ENCODE measurements at places on chromosomes 2 and 18. TPM values are rescaled to one million over a fixed set of nuclear protein-coding genes. Genes with fewer than 3 reads are reported as not detected.

ARHGAP25 gene
- 8.9 TPM for total RNA-seq

DUSP19 gene
- total RNA-seq = 1.5 TPM

INPP5D gene
- 43.5 TPM for total RNA-seq

FAM161A gene
- total RNA-seq = 0.99 TPM

DHRS9 gene
- total RNA-seq = not detected

GPR35 gene
- total RNA-seq = not detected

SMAD7 gene
- 3.1 TPM for total RNA-seq

RGPD4 gene
- total RNA-seq = not detected

DSG1 gene
- total RNA-seq = not detected

STPG4 gene
- not detected for total RNA-seq

CENPO gene
- total RNA-seq = 9.6 TPM

SERPINB4 gene
- total RNA-seq = not detected

SERPINB13 gene
- not detected for total RNA-seq

NR4A2 gene
- 0.20 TPM for total RNA-seq

DNPEP gene
- total RNA-seq = 52.2 TPM

CDH20 gene
- total RNA-seq = under 0.01 TPM

LCT gene
- not detected for total RNA-seq

MCM6 gene
- total RNA-seq = 11.1 TPM

XDH gene
- not detected for total RNA-seq

C1QL2 gene
- not detected for total RNA-seq

STEAP3 gene
- total RNA-seq = 7.2 TPM

KLHL41 gene
- 0.20 TPM for total RNA-seq

KLHL14 gene
- total RNA-seq = 1.6 TPM

CFC1 gene
- not detected for total RNA-seq

ABHD1 gene
- total RNA-seq = not detected

CNNM3 gene
- 6.3 TPM for total RNA-seq

CDCA7 gene
- total RNA-seq = 3.9 TPM

RTP5 gene
- total RNA-seq = not detected

SIX2 gene
- total RNA-seq = not detected

SRD5A2 gene
- total RNA-seq = not detected

COLEC11 gene
- total RNA-seq = under 0.01 TPM

LOXHD1 gene
- total RNA-seq = not detected

CRYBA2 gene
- not detected for total RNA-seq

TCF7L1 gene
- 7.5 TPM for total RNA-seq

VWC2L gene
- total RNA-seq = not detected

IGFBP2 gene
- total RNA-seq = 56.2 TPM

ACVR1 gene
- total RNA-seq = 13.3 TPM

TACR1 gene
- total RNA-seq = not detected

POTEI gene
- total RNA-seq = 0.79 TPM

SLC5A7 gene
- total RNA-seq = not detected

LYG2 gene
- not detected for total RNA-seq

KRTCAP3 gene
- not detected for total RNA-seq

GKN1 gene
- not detected for total RNA-seq

METTL4 gene
- 9.1 TPM for total RNA-seq

Data from lung microvascular endothelial cell (primary cell).